Upper lobe of right lung (tissue), 1 donor: ENCODE measurements at places on chromosomes 6 and 20. TPM values are rescaled to one million over a fixed set of nuclear protein-coding genes. Genes with fewer than 3 reads are reported as not detected.

The CDSN gene
- total RNA-seq, result not detected

The RPL7L1 gene
- 64.9 TPM for total RNA-seq

The MBOAT1 gene
- 8.5 TPM for total RNA-seq

The SRSF12 gene
- not detected for total RNA-seq

The TAF4 gene
- 19.6 TPM for total RNA-seq

The VGLL2 gene
- total RNA-seq, result not detected

The RNF144B gene
- 82.4 TPM for total RNA-seq

The RSPO4 gene
- total RNA-seq, result 10.9 TPM

The PREX1 gene
- total RNA-seq, result 66.0 TPM

The IMPG1 gene
- not detected for total RNA-seq

The HEY2 gene
- 2.2 TPM for total RNA-seq
